NCI-H1417 treated with DMSO at 0.1 percent for 48 hours (cell line): ENCODE measurements at places on chromosomes 1 and 21.

DNA sequence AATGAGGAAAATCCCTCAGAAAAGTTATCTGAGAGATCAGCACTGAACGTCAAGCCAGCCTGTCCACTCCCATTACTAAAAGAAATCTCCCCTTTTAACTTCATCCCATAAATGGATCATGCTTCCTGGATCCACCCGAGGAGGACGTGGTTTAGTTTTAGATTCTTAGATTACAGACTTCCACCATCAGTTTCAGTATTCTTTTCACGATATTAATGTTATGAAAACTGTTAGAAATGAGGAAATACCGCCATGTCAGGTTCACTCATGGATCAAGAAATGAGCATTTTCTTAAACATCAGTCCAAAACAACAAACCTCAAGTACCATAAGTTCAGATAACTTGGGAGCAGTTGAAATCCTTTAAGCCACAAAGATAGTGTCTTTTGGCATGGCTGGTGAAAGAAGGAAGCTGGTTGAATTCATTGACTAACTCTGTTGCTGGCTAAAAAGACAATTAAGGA is 49.8 kb downstream of the NFIA start:
- DNase-seq = no peak

DNA sequence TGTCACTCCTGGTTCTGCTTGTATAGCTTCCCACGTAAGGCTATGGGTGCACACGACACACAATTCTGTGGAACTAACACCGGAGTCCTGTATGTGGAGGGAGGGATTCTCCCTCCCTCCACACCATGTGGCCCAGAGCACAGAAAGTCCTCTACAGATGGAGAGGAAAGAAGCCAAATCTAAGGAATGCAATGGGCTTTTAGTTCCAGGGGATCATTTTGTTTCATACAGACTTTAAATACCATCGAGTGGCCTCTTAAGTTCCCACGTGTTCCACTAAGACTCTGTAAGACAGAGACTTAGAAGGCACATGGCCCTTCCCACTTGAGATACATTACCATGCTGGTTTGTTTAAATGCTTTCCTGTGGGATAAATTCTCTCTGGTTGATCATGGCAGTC is 156.0 kb downstream of the TGFB2 start:
- no peak for DNase-seq

GRCh38 chr1:114854693-114855320 is at the start of gene SYCP1:
Gene SYCP1 (plus strand): TSS chr1:114854863. CDS start chr1:114855465, 602 bp downstream.
- no peak for DNase-seq

DNA sequence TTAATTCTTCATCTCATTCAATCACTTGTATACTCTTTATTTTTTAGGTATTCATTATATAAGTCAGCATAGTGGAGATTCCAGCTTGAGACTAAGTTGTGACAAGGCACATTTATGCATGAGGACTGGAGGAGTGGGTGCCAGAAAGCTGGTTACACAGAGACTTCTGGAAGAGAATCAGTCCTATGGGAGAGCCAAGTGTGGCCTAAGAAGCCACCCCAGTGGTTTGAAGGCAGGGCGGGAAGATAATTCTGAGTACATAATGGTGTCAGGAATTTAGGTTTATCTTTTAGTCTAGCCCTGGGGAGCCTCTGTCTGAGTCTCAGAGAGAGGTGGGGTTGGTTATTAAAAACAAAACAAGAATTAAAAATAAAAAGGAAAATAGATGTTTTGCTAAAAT is 83.0 kb downstream of the SPAG17 start:
- no peak for DNase-seq

DNA sequence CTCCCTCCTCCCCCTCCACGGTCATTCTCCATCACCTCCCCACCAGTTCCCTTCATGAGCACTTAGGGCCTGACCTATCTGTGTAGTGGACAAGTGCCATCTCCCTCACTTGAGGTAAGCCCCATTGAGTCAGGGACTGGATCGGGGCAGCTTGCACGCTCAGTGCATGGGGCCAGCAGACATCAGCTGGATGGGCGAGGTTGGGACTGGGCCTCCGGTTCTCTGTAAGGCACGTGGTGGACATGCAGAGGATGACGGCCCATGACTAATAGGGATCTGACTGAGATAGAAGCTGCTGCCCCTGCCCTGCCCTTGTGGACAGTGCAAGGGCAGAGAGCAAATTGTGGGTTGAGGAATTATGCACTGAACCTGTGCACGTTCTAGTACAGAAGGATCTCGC is 120.4 kb upstream of the C1orf174 start:
- no peak for DNase-seq

- no peak for DNase-seq
Observed at GRCh38 chr1:195733826-195734225, 874.4 kb downstream of the KCNT2 start.

GRCh38 chr1:18340158-18340764 is 140.5 kb upstream of the KLHDC7A start:
- DNase-seq = no peak

GRCh38 chr1:155944444-155944799 is 3.0 kb downstream of the RXFP4 start:
- no peak for DNase-seq

DNA sequence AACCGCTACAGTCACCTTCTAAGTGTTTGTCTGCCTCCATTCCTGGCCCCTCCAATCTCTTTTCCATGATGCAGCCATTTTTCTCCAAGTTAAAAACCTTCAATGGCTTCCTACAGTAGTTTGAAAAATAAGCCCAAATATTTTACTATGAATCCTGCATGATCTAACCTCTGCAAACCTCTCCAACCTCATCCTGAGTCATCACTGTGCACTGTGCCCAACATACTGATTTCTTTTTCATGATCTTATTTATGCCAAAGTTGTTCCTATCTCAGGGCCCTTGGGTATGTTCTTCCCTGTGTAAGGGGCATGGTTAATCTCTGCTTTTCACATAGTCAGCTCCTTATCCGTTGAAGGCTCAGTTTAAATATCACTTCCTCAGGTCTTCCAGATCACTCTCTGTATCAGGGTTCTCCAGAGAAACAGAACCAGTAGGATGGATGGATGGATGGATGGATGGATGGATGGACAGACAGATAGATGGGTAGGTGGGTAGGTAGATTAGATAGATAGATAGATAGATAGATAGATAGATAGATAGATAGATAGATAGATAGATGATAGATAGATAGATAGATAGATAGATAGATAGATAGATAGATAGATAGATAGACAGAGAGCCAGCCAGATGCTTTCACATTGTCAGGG is 18.1 kb upstream of the PTPN14 start:
- DNase-seq = no peak
